ENCODE measurements at places on chromosomes 13 and 19.

DNA sequence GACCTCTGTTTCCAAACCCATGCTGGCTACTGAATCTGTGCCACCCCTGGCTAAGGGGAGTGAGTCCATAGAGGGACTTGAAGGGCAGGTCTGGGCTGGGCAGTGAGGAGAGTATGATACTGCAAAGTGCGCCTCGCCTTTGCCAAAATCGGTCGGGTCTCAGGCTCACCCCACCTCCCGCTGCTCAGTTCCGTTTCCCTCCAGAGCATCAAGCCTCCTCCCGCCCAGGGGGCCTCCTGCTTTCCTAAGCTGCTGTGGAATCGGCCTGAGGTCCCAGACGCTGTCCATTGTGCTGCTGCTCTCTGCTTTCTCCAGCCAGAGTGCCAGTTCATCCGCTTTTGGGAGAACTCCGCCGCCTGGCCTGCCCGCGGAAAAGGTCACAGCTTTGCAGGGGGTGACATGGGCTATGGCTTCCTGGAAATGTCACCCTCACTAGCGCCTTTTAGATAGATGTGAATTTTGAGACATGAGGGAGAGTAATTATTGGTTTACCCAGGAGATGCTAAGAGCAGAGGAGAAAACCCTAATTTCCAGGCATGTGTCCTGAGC is 1418.4 kb downstream of the UQCRFS1 start:
- DNase-seq: no peak

- no peak for DNase-seq
Observed at GRCh38 chr19:16764280-16764679, 44.6 kb downstream of the NWD1 start.

GRCh38 chr13:20118268-20119140 is 42.3 kb downstream of the GJA3 start:
- DNase-seq: no peak

GRCh38 chr19:3062165-3063105 is at the start of gene TLE5:
Gene TLE5, minus strand, starts transcription at chr19:3062495. Its CDS starts 295 bp downstream, at chr19:3062200.
- no peak for DNase-seq

DNA sequence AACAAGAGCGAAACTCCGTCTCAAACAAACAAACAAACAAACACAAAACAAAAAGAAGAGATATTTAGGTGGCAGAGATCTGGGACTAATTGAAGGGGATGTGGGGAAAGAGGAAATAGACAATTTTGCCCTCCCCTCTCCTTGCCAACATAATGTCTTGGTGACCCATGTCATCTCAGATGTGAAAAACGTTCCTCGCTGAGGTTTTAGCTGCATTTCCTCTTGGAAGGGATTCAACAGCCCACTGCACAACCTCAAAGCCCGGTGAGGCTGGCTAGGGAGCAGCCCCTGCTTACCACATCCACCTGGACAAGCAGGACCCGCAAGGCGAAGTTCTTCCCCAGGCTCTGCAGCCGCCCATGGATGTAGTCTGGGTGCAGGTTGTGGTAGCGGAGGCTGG is 4.9 kb downstream of the ERCC1 start:
- DNase-seq: no peak

DNA sequence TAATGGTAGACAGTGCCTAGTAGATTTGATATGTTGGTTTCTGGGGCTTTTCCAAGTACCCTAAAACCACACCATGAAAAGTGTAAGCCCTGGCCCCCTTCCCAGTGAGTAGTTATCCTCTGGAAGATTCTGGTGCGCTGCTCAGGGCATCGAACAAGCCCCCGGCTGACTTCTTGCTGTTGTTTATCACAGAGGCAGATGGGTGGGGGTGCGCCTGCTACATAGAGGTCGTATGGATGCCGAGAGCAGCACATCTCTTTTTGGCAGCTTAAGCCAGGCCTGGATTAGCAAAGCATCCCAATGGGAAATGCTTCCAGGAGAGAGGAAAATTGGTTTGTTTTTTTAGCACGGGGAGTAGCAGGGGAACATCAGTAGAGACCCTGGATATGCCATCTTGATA is 26.3 kb upstream of the SPATA13 start:
- DNase-seq: no peak

DNA sequence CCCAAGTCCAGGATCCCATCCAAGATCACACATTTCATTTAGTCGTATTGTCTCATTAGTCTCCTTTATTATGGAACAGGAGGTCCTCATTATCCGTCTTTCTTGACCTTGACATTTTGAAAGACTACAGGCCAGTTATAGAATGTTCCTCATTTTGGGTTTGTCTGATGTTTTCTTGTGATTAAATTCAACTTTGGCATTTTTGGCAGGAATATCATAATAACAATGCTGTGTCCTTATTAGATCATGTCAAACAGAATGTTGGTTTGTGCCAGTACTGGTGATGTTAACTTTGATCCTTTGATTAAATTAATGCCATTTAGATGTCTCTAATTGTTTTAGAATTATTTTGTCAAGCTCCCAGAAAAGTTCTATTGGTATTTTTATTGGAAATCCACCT is 106.5 kb upstream of the FRY start:
- DNase-seq: no peak

DNA sequence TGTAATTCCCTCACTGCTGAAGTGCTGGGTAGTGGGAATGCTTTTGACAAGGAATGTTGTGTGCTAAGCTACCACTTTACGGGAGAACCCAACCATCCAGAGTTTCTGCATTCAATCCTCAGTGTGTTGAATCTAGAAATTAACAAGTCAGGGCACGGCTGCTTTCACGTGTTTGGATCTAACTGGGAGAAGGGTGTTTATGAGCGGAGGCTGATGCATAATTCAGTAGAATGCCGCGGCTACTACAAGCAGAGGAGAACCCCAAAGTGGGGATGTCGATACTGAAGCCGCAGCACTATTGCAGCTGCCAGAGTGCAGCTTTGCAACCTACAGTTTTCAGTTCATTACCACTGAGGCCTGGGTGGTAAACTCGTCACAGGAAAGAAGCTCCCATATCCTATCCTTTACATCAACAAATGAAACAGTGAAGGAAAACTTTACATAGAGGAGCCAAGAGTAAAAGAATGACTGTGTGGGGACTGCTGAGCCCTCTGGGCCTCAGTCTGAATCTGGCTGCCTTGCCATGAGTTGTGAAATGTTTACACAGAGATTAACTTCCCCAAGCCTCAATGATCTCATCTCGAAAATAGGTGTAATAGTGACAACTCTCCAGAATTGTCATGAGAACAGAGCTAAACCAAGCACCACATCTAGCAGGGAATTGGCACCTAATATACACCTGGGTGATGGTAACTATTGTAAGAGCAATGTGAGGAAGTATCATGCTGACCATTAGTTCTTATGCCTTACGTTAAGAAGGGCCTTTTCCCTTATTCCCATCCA is 531.7 kb downstream of the MYO16 start:
- DNase-seq: no peak

DNA sequence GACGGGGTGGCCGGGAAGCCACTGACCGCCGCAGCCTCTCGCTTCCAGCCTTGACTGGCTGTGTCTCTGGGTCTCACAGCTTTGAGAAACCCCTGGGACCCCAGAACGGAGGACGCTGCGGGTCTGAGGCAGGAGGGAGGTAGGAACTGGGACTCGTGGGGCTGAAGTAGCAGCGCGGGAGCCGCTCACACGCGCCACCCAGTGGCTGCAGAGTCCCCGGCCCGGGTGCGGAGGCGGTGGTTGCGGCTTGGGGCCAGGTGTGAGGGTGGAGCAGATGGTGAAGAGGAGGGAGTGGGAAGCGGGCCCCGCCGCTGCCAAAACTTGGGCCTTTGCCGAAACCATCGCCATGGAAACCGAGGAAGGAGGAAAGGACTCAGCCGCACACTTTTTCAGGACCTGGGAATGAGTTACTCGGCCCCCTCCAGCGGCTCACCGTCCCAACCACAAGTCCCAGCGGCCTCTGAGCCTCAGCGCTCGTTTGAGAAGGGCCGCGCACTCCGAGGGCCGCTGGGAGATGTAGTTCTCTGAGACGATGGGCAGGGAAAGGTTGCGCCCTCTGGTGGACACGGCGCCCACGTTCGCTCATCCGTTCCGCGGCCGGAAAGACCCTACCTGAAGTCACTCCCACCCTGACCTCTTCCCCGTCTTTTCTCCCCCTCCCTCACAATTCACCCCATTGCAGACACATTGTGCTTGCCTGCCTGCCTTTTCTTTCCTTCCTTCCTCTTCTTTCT is 2.2 kb upstream of the SLC17A7 start:
- peak; percentile 95 for DNase-seq

GRCh38 chr13:44368062-44368591 is 5.5 kb upstream of the SERP2 start:
- DNase-seq: no peak
